CD4-positive, alpha-beta T cell treated with Interferon gamma for 1 hour (primary cell): ENCODE measurements at places on chromosomes 4 and X.

DNA sequence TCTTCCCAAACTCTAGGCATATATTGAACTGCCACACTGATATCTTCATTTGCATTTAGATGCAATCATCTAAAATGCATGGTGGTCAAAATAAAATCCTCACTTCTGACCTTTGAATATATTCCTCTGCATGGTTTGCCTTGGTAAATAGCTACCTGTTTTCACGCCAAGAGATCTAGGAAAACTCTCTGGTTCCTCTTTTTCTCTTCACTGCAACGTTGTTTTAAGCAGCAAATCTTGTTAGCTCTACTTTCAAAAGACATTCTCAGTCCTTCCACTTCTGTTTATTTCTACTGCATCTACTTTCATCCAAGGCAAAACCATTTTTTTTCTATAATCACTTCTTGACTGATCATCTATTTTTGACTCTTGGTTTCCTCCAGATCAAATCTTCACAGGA is 1001.6 kb upstream of the GRID2 start:
- no peak for DNase-seq

DNA sequence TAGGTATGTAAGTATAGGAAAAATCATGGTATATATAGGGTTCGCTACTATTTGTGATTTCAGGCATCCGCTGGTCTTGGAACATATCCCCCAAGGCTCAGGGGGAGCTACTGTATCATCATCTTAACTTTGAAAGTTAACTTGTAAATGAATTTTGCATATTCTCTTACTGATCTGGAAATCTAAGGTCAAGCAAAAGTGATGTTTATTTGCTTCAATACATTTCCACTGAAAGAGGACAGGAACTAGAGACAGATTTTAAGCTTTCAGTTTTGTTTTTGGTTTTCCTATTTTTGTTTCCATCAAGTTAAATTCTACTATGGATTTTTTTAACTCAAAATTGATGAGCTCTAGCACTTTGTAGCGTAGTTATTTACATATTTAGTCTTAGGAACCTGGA is 56.2 kb downstream of the NAF1 start:
- DNase-seq, result no peak

DNA sequence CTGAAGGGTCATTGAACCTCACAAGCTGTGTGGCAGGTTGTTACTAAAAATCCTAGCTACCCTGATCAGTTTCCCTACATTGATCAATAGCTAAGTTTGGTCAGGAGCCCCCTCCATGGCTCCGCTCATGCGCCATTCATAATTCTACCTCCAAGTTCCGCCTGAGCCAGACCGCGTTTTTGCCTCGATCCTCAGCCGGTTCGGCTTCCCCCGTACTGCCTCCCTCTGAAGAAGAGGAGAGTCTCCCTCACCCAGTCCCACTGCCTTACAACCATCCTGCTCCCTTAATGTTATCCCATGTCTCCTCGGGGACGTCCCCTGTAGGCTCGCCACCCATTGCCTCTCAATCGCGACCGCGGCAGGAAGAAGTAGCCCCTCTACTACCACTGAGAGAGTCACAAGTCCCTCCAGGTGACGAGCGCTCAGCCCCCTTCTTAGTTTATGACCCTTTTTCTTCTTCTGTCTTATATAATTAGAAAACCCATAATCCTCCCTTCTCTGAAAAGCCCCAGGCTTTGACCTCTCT is 158.2 kb downstream of the DEFB131A start:
- no peak for DNase-seq

GRCh38 chrX:80021621-80022020 is 7.1 kb downstream of the TBX22 start:
- DNase-seq, result no peak

- no peak for DNase-seq
Measured at GRCh38 chrX:39813631-39814277, 284.0 kb downstream of the BCOR start.

GRCh38 chrX:53072418-53073114 is 9.6 kb upstream of the TSPYL2 start:
- DNase-seq, result no peak

GRCh38 chrX:71543316-71543715 is 10.4 kb downstream of the OGT start:
- DNase-seq, result no peak
